ENCODE measurements at places on chromosomes 6 and 20.
A peak's percentile ranks its signal among the peaks of the same experiment; 100 is the strongest.

GRCh38 chr6:36123270-36124139, 6.8 kb upstream of the MAPK13 start:
- DNase-seq: peak; percentile 75

DNA sequence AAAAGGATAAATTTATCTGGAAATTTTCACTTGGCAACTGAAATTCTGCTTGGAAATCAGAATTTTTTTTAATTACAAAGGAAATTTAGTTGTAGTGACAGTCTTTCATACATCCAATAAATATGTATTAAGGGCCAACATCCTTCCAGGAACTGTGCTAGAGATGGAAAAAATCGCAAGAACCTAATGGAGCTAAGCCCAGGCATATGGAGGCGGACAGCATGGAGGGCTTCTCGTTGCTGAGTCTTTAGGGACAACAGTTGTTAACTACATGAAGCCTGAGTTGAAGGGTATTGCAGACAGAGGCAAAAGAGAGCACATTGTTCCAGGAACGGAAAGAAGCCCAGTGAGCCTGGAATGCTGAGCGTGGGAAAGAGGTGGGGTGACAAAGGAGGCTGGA, 208.9 kb downstream of the IBTK start:
- DNase-seq: no peak

GRCh38 chr6:157096105-157096504, 227.2 kb downstream of the TMEM242 start:
- DNase-seq: no peak

DNA sequence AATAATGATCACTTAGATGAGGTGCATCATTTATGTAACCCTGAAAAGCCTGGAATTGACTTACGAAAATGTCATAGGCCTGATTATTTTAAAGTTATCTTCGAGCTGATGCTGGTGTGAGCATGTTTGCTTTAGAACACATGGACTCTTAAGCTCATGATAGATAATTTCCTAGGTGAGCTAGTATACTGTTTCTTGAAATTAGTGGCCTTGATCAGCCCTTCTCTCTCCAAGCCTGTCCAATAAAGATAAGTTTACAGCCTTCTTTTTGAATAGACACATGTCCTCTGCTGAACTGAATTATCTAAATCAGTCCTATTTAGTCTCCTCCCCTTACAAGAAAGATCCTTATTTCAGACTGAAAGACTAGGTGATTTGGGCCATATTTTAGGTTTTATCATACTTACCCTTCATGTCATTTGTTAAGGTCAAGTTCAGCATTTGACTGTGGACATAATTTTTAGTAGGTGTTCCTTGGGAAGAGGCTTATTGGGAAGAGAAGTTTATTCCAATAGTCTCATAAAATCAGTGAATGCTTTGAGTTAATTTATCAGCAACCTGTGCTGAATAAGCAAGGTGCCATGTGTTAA, 15.3 kb downstream of the FOXO3 start:
- DNase-seq: no peak

DNA sequence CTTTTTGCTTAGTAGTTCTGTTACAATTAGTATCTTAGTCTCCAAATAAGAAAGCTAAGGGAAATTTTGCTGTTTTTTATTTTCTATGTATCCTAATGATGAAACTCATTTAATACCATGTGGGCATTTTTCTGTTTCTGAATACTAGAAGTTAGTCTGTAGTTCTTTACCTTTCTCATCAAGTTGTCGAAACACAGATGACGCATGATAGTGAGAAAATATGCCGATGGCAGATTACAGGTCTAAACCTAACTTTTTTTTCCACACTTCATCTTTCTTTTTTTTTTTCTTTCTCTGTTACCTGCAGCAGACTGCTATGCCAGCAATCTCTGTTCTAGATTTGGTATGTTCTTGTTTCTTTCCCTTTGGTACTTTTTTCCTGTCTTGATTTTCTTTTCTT, 43.3 kb upstream of the KIF25 start:
- DNase-seq: no peak

DNA sequence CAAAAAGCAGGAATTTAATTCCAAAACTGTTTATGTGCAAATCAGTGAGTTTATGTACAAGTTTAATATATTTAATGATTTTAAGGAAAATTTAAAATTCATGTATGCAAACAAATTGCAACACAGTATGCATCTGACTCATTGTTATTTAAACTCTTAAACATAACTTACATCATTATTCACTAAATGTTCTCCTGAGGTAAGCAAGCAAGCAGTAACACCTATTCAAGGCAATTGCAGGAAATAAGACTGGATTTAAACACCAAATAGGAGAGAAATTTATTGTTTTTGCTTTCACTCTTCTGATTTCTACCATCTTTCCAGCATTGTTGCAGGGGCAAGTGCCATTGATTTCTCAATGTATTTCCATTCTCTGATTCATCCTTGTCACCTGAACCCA, 239.5 kb downstream of the TFAP2A start:
- DNase-seq: no peak

DNA sequence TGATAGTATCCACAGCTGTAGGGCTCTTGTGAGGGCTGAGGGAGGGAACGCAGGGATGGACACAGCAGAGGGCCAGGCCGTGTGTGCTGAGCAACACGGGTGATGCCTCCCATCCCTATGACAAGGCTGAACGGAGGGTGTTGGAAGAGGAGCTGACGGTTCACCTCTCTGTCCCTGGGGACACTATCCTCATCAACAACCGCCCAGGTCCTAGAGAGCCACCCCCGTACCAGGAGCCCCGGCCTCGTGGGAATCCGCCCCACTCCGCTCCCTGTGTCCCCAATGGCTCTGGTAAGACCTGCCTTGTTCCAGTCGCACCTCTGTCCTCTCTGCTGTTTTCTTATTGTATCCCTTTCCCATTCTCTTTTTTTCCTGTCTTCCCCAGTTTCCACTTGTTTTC, 10.1 kb downstream of the DDR1 start:
- DNase-seq: no peak

GRCh38 chr6:134341999-134342567, 24.2 kb upstream of the SGK1 start:
- DNase-seq: no peak

GRCh38 chr6:56255349-56255748, 8.0 kb upstream of the COL21A1 start:
- peak; percentile 42 for DNase-seq

DNA sequence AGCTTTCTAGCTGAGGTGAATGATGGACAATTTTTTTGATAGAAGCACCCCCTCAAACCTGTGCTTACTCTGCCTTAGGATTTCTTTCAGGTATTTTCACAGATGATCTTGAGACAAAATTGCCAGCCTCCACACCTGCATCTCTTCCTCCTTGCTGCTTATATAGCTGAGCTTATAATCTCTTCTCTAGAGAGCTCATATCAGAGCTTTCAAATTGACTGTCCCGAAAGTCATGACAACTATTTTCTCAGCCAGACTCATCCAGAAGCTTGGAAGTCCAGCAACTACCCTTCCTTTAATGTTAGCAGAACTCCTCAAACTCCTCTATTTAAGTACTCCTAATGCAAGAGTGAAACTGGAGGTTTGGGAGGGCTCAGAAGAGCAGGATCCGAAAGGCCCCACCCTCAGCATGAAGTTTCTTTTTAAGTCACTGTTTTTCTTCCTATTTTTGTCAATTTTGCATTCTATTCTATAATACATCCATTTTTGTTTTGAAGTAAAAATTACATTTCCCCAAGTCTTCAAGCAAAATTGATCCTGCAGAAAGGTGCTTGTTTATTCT, 12.7 kb downstream of the CGA start:
- DNase-seq: no peak

DNA sequence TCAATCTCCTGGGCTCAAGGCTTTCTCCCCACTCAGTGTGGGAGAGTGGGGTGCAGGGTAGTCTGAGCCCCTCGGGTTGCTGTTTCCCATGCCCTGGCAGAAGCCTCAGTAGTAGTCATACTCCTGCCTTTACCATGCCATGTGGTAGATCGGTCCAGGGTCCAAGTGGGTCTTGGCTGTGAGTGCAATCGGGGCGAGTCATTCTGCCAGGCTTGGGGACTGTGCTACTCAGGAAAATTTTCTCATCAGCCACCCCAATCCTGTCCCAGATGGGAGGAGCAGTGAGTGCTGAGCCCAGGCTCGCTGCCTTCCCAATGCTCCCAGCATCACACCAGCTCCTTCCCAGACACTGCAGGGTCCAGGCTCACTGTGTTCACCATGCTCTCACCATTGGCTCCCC, 10.7 kb upstream of the RAET1L start:
- no peak for DNase-seq

GRCh38 chr6:161017766-161018564, 26.4 kb downstream of the MAP3K4 start:
- no peak for DNase-seq

- DNase-seq: peak; percentile 31
These were observed 75.9 kb downstream of the EPHA7 start for GRCh38 chr6:93343476-93343875.
